ENCODE measurements at places on chromosomes 1 and 21.
A peak's percentile ranks its signal among the peaks of the same experiment; 100 is the strongest.

DNA sequence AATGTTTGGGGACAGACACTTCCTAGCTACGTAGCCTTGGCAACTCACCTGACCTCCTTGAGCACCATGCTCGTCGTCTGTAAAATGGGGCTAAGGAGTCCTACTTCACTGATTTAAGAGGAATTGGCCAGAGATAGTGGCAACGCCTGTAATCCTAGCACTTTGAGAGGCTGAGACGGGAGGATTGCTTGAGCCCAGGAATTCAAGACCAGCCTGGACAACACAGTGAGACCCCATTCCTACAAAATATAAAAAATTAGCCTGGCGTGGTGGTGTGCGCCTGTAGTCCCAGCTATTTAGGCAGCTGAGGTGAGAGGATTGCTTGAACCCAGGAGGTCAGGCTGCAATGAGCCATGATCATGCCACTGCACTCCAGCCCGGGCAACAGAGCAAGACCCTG, 4.5 kb downstream of the SYTL1 start:
- no peak for DNase-seq

GRCh38 chr1:33332357-33332789, 11.5 kb upstream of the A3GALT2 start:
- no peak for DNase-seq

DNA sequence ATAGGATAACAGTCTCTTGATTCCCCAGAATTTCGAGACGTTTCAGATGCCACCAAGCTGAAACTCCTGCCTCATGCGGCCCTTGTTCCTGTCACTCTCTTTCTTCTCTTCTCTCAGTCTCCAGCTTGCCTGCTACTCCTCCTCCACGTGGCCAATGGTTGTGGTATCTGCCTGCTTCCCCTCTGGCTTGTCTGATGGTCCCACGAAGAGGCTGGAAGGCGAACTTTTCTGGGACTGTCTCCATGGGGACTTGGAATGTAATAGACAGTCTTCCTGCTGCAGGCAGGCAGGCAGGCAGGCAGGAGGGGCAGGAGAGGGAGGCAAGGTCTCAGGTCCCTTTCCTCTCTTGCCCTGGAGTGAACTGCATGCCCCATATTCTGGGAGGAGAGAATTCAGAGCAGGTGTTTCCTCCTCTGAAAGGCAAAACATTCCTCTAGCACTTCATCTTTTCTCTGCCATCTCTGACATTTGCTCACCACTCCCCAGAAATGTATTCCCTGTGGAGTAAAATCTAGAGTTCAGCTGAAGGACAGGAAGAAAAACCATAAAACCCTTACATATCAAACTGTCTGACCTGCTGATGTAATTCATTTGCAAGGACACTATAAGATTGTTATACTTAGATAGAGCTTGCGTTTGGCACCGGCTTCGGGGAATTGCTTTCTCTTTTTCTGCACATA, 64.1 kb upstream of the GNG12 start:
- DNase-seq: no peak

DNA sequence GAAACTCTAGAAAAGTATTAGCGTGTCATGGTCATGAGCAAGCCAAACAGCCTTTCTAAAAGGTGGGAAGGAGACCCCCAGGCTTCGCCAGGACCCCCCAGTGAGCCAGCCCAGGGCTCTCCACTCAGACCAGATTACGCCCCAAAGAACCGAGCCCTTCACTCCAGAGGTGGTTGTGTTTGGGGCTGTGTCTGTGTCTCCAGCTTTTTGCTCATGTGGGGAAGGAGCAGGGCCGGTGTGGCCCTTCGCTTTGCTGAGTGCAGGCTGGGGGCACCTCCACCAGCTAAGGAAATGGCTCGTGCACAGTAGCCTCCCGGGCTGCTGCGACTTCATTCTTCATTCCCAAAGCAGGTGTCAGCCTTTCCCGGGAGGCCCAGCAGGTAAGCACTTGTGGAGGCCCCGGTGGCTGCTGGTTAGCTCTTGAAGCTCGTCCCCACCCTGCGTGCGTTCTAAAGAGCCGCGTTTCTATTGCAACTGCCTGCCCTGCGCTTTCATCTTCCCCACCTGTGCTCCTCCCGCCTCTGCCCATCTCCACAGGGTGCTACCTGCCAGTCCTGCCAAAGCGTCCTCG, 531 bp downstream of the TSPEAR start:
- DNase-seq: no peak

- DNase-seq: no peak
These were observed 350.2 kb downstream of the PLPP3 start for GRCh38 chr1:56229186-56229585.

DNA sequence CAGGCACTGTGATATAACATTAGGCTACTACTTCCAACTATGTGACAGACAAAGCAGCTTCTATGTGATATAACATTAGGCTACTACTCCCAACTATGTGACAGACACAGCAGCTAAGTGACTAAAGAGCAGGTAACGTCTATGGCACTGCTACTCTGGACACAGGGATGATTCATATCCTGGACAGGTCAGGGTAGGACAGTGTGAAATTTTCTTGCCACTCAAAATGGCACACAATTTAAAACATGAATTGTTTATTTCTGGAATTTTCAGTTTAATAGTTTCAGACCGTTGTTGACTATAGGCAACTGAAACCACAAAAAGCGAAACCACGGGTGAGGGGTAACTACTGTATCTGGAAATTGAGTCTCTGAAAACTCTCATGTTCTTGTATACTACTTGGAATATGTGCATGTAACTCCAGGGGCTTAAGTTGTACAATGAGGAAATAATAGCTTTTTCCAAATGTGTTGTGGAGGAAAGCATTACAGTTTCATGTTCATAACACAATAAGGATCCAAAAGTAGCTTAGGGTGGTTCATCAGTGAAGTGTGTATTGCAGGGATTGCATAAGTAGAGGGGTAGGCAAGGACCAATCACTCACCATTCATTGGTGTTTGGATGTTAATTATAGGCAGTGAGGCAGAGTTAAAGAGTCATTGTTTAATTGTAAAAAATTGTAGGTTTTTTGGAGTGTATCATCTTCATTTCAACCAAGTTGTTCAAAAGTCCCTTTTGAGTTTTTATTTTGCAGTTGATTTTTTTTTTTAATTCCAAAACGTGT, 5.3 kb downstream of the DTL start:
- no peak for DNase-seq

GRCh38 chr1:185008838-185009237, 34.5 kb upstream of the NIBAN1 start:
- no peak for DNase-seq

DNA sequence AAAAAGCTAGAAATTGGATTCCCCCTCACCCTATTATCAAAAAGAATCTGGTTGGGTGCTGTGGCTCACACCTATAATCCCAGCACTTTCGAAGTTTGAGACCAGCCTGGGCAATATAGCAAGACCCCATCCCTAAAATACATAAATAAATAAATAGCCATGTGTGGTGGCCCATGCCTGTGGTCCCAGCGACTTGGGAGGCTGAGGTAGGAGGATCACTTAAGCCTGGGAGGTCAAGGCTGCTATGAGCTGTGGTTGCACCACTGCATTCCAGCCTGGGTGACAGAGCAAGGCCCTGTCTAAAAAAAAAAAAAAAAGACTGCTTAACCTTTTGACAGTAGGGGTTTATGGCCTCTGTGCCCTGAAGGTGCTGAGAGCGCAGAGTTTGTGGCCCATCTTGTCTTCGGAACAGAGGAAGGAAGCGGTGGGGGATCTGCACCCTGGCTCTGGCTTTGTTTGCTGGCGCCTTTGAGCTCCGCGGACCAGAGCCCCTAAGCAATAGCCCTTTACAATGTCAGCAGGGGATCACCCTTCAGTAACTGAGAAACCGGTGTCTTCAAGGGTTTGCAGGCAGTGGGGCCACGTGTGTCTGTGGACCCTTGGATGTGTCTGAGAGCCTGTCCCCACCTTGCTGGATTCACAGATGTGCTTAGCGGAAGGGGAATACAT, 22.1 kb downstream of the SLC2A7 start:
- no peak for DNase-seq

DNA sequence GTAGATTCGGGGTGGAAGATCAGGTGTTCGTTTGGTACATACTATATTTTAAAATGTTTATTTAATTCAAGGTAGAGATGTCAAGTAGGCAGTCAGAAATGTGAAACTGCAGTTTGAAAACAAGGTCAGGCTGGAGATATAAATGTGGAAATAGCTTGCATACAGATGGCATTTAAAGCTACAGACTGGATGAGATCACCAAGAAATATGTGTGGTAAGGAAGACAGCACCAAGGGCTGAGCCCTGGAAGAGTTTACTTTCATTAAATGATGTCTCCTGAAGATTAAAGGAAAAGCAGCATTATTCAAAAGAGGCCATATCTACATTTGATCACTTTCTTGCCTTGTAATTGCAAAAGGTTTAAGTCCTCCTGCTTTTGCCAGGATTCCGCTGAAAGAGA, 271.3 kb downstream of the PTBP2 start:
- no peak for DNase-seq

GRCh38 chr1:186143481-186143880, 231.6 kb downstream of the TPR start:
- DNase-seq: no peak

- DNase-seq: peak; percentile 20
These were observed 6.6 kb upstream of the NUP133 start for GRCh38 chr1:229514578-229515275.

DNA sequence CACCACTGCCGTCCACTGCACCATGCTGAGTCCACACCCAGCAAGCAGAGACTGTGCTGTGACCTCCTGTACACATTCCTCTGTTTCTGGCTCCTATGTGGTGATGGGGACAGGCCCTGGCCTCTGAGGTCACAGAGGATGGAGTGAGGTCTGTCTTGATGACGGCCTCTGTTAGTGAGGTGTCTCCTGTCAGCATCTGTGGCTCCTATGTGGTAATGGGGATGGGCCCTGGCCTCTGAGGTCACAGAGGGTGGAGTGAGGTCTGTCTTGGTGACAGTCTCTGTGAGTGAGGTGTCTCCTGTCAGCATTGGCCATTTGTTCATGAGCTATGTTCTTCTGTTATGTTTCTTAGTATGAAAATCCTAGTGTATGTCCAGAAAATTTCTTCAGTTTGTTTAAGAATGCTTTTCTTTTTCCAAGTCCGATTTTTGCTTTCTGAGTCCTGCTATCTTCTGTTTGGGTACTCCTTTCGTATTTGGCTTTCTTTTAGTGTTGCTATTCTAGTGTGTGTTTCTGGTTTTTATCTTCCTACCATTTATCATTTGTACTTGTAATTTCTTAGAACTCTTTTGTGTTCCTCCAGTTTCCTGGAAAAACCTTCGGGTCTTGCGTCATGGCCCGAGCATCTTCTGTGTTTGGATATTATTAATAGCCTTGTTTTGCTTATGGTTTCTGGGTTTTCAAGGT, 13.4 kb downstream of the SNAP47 start:
- DNase-seq: no peak

GRCh38 chr1:201518071-201518470, 11.1 kb upstream of the CSRP1 start:
- DNase-seq: no peak

DNA sequence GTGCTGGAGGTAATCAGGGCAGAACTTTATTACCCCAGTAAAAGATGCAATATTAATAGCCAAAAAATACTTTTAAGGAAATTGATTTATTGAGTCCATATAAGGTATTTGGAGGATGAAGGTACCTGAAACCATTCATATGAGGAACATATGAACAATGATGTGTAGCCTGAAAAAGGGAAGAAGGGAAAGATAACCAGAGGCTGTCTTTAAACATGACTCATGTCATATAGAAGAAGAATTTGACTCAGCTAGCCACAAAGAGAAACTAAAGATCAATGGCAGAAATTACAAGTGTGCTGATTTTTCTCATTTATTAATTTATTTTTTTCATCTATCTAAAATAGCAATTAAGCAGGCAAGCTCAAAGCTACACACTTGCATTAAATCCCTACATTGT, 136.2 kb upstream of the DUSP10 start:
- no peak for DNase-seq

DNA sequence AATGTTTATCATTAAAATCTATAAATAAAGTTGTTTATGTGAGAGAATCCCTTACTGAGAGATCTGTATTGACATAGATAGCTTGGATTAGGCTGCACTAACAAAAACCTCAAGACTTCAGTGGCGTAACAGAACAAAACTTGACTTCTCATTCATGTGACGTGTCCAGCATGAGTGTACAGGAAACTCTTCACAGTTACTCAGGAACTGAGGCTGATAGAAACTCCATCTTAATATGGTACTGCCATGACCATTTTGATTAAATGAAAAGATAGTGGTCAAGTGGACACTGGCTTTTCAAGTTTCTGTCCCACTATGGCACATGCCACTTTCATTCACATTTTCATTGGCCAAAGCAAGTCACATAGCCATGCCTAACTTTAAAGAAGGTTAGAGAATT, 3.7 kb downstream of the ST3GAL3 start:
- no peak for DNase-seq

DNA sequence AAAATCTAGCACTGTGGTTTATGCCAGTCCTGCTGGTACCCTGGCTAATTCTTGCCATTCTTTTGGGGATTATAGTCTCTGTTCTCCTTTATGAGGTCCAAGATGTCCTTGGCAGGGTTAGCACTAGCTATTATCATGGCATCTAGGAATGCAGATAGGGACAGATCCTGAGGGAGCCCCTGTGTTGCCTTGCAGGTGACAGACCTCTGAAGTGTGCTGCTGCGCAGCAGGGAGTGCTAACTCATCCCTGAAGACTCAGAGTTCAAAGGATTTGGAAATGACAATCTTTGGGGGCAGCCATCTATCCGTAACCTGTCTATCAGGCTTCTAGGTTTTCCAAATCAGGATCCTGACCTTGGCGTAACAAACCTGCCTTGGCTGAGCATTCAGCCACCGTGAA, 16.3 kb downstream of the ZFYVE9 start:
- DNase-seq: no peak

- no peak for DNase-seq
These were observed 65.9 kb downstream of the LAMC1 start for GRCh38 chr1:183089025-183089639.

- no peak for DNase-seq
These were observed 26.9 kb upstream of the DPYD start for GRCh38 chr1:97947695-97948094.

GRCh38 chr1:26190373-26190987, at the start of gene CATSPER4:
TSS of gene CATSPER4 (plus strand) at chr1:26190602. CDS start at chr1:26190628, 26 bp downstream.
- no peak for DNase-seq

DNA sequence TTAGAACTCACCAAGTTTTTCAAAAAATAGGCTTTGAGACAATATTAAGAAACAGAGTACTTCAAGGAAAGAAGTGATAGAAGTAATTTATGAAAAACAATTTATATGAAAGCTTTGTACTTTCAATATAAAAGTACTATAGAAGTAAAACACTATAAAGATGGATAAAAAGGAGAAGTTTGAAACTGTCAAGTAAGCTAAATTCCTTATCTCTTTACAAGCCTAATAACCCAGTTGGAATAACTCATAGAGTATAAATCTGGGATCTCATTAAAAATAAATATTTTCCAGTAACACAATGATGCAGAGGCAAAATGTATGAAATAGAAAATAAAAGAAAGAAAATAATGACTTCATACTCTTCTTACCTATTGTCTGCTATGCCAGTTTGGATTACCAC, 232.5 kb downstream of the PDE4B start:
- DNase-seq: no peak

Data from stimulated activated CD8-positive, alpha-beta memory T cell treated with anti-CD3 and anti-CD28 coated beads, Interleukin-15, amount 100 ng/mL, for 48 hours (primary cell).